Stimulated activated CD4-positive, alpha-beta T cell treated with anti-CD3 and anti-CD28 coated beads, TNF-alpha, amount 100 ng/mL, for 4 hours (primary cell): ENCODE measurements at places on chromosomes 5 and 9.

- no peak for DNase-seq
These were observed 117.9 kb downstream of the WDR70 start for GRCh38 chr5:37496902-37497445.

GRCh38 chr9:72478966-72479365 is 42.4 kb upstream of the TMC1 start:
- DNase-seq = no peak

DNA sequence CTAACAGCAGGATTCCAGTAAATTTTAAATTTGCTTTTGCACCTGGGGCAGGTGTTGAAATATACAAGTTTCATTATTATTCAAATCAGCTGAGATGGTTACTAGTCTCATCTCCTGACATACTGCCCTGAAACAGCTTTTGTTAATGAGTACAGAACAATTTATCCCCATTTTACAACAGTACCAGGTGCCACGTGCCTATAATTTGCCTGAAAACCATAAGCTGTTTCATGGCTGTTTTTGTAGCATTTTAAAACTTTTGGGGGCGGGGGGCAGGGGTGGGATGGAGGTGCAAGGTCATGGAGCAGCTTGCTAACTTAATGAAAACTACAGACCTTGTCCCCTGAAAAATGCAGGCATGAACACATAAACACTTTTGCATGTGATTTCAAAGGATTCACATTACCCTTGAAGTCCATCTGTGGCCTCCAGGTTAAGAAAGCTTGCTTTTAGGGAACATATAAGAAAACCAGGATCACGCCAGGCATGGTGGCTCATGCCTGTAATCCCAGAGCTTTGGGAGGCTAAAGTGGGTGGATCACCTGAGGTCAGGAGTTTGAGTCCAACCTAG is 42.1 kb downstream of the TIMD4 start:
- DNase-seq = no peak

DNA sequence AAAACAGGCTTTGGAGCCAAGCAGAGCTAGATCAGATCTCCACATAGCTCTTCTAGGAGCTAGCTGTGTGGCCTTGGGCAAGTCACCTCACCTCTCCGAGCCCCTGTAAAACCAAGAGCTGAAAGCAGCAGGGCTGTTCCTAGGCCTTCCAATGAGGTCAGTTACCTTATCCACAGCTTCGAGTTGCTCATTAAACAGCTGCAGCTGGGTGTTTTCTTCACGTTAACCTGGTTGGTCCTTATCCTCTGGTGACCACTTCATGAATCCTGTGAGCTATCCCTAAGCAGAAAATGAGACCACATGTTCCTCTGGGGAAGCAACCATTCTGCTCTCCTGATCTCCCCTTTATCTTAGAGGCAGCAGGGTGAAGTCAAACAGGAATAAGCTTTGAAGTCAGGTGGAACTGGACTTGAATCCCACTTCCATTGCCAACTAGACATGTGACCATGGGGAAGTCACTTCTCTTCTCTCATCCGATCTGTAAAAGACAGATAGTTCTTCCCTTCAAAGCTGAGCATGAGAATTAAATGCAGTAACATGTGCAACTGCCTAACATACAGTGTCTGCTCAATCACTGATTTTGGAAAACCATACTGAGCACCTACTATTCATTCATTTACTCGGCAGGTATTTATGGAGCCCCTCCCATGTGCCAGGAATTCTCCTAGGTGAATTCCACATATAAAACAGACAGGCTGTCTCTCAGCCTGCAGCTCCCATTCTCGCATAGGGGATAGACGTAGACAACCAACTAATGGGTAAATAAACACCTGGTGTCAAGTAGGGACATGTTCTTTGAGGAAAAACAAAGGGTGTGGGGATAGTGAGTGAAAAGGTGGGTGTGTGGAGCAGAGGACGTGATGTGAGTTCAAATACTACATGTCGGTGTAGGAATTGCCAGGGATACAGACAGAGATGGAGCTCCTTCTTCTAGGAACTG is 111.7 kb upstream of the BOD1 start:
- DNase-seq = no peak

DNA sequence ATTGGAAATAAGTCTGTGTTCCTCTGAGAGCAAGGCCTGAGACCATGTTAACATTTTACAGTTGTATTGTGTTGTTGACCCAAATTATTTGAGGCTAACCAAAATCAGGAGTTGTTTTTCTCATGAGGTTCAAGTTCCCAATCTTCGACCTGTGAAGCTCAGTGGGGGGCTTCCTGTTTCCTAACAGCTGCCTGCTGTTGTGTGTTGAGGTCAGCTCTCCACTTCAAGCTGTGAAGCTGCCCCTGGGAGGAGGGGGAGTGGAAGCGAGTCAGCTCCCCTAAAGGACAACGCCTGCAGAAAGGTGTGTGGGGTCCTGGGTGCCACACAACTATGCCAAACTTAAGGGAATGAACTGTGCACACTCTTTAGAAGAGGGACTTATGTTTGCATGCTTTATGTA is 295.5 kb downstream of the IRX1 start:
- DNase-seq = no peak

- no peak for DNase-seq
These were observed 145.4 kb downstream of the ENTREP1 start for GRCh38 chr9:69470186-69470977.

GRCh38 chr9:113228130-113228665 is 6.9 kb downstream of the SLC31A1 start:
- no peak for DNase-seq

GRCh38 chr9:91486699-91487497 is 63.3 kb upstream of the NFIL3 start:
- no peak for DNase-seq

DNA sequence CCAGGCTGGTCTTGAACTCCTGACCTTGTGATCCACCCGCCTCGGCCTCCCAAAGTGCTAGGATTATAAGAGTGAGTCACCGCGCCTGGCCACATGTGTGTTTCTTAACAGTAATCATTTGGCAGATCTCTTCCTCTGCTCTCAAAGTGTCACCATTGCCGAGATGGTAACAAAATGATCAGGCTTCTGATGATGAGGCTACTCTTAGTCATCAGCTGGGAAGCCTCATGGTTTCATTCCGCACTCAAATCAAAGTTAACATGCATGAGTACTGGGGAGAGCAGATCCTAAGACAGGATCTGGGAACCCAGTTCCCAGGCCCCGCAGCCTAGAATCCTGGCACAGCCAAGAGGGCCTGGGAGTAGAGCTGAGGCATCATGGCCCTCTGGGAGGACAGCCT is 27.4 kb downstream of the BARHL1 start:
- no peak for DNase-seq

GRCh38 chr9:36866840-36867239 is 167.2 kb downstream of the PAX5 start:
- no peak for DNase-seq

DNA sequence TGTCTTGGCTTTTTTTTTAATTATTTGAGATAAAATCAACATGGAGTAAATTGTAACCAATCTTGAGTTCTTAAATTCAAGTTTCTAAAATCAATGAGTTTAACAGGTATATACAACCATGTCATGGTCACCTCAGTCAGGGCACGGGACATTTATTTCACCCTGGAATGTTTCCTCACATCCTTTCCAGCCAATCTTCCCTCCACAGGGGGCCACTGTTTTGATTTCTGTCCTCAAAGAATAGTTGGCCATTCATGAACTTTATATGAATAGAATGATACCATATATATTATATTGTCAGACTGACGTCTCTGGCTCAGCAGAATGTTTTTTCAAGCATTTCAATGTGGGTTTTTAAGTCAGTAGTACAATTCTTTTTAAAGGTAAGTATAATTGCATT is 806 bp downstream of the ZNF474 start:
- DNase-seq = no peak
